ENCODE measurements at places on chromosomes 16 and 17.
A peak's percentile ranks its signal among the peaks of the same experiment; 100 is the strongest.

- DNase-seq, result no peak
Observed at GRCh38 chr17:61340431-61341209, 59.0 kb upstream of the TBX2 start.

GRCh38 chr16:58536278-58536677 lies 21.0 kb downstream of the SETD6 start:
- no peak for DNase-seq

- DNase-seq, result no peak
Observed at GRCh38 chr16:67356396-67356795, 29.8 kb downstream of the LRRC36 start.

DNA sequence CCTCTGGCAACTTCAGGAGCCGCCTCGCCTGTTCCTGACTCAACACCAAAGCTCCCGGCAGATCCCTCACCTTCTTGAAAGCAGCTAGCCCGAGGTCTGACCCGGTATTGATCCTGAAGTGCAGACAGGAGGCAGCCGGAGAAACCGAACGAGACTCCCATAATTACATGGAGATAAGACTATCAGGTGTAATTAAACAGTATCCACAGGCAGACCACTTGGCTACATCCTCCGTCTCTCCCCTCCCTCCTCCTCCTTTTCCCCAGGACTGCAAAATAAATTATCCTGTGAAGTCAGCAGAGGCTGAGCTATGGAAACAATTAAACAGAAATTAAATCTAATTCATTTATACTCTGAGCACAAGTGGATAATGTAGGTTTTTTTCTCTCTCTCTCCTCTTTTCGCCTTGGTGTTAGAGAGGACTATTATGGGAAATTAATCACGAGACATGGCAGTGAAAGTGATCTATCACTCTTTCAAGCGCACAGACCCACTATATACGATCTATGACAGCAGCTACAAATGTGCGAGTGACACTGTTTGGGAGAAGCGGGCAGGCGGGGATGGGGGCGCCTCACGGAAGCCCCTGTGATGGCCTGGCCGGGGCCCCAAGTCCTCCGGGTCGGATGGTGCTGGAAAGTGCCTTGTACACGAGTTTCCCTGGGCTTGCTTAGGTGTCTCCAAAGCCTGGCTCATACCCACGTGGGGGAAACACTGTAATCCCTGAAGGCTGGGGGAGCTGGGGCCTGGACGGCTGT lies 92.8 kb downstream of the RBFOX3 start:
- DNase-seq, result no peak

- no peak for DNase-seq
Observed at GRCh38 chr17:76784926-76785325, 47.0 kb downstream of the MFSD11 start.

DNA sequence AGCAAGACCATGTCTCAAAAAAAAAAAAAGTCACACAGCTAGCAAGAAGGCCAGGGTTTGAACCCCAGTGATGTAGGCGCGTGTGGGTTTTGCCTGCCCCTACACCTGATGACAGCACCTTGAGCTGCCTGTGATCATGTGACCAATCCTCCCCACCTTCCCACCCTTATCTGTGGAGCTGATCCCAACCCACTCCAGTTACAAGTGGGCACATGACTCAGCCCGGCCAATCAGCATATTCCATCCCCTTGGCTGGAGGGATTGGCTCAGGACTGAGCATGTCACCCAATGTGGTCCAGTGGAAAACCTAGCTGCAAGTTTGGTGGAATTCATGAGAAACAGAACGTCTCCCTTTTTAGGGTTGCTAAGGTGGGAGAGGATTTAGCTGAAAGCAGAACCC lies 6.6 kb downstream of the TMEM114 start:
- DNase-seq, result no peak

DNA sequence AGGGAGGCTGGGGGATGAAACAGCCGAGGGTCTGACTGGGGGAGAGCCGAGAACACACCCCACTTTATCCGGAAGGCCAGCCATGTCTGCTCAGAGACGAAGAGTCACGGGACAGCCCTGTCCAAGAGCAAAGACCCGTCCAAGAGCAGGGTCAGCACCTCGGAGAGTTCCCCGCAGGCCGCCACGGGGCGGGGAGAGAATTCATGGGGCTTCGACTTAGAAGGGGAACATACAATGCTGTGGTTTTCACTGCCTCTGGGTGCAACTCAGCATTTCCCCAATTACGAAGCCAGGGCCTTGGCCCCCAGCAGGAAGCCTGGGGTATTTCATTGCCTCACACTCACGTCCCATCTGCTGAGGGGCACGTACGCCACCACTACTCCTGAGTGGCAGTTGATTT lies 59.3 kb downstream of the JPH3 start:
- DNase-seq, result peak; percentile 94

GRCh38 chr16:22174642-22175041 lies 12.3 kb downstream of the SDR42E2 start:
- DNase-seq, result no peak

GRCh38 chr17:51907041-51907440 lies 251.5 kb downstream of the CA10 start:
- no peak for DNase-seq

DNA sequence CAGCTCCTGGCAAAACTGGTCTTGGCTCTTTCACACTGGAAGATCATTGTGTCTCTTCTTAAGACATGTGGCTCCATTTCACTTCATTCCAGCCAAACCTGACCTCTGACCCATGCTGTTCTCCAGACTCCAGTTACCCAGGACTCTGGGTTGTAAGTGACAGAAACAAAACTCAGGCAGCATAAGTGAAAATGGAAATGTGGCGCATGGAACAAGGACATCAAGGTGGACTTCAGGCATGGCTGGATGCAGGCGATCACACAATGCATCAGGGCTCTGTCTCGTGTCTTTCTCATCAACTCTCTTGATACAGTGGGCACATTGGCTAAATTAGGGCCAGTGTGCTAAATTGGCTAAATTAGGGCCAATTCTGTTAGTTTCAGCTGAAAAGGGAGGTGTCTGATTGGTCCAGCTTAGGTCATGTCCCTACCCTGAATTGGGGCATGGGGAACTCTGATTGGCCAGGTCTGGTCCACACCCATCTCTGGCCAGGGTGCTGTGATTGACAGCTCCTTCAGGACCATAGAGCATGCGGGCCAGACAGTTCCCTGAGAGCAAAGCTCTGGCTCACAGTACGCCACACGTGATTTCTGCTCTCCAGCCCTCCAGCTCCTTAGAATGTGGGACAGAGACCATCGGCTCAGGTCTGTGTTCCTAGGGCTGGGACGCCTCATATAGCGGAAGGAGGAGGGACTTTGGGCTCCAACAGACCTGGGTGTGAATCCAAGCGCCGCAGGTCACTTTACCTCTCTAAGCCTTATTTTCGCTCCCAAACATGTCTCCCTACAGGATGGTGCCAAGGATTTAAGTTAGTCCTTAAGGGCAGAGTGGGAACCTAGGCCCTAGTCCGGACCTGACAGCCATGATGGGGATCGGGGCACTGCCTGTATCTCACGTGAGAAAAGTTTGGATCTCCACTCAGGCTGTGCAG lies 17.5 kb downstream of the SOCS1 start:
- no peak for DNase-seq

DNA sequence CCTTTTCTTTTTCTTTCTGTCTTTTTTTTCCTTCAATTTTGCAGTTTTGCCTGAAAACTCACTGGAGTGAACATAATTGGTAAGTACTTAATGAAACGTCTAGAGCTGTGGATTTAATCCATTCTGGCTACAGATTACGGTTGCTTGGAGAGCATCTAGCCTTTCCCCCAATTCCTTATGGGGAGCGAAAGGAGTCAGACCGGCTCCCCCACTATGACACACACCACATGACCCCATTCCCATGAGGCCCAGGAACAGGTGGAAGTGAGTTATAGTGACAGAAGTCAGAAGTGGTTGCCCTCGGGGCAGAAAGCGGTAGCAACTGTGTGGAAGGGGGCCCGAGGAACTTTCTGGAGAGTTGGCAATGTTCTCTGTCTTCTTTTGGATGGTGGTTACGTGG lies 41.2 kb downstream of the EMP2 start:
- DNase-seq, result peak; percentile 35

DNA sequence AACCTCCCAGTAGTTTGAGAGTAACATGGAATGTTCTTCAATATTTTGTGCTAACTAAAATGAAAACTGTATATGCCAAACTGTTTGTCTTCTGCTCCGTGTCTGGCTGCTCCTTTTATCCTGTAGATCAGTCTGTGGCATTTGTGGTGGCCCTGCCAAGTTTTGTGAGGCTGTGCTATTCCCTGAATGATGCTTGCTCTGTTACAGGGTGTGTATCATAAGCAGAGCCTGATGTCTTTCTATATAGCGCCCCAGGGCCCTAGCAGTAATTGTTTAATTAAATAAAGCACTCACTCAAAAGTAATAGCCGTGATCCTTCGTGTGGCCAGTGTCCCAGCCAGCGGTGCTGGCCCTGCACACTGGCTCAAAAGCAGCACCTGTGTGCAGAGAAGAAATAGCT lies 27.8 kb upstream of the NAT9 start:
- DNase-seq, result no peak

DNA sequence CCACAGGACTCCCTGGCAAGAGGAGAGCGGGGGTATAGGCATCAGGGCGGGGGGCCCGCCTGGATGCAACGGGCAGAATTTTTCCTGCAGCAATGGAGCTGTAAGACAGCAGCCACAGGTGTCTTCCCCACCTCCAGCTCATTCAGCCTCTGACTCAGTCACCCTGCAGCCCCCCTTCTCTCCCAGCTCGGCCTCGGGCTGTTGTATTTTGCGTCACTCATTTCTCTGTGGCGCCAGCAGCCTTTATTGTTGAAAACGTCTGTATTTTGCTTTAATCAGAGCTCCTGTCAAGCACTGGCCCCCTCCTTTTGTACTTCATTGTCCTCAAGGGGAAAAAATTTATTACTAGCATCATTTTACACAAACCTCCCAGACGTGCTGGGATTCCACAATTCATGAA lies 117.7 kb downstream of the WSCD1 start:
- no peak for DNase-seq

- DNase-seq, result no peak
Observed at GRCh38 chr17:1212946-1213345, 33.2 kb upstream of the ABR start.

GRCh38 chr16:57277586-57277985 lies 6.9 kb downstream of the PLLP start:
- DNase-seq, result no peak

DNA sequence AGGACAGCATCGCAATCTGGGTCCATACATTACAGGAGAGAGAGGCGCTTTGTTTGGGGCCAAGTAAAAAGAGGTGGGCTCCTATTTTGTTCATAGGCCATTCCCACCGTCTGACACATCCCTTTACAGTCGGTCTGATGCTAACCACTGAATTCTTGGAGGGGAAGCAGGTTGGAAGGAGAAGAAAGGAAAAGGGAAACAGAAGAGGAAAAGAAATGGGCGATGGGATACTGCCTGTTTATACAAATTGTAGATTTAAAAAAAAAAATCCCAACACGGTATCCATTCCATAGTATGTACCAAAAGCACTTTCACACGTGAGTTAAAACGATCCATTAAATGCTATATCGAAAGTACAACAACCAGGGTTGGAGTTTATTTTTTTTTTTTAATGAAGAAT lies 4.0 kb upstream of the ZFHX3 start:
- DNase-seq, result no peak

- DNase-seq, result no peak
Observed at GRCh38 chr17:77037943-77038342, 102.8 kb upstream of the SEC14L1 start.

DNA sequence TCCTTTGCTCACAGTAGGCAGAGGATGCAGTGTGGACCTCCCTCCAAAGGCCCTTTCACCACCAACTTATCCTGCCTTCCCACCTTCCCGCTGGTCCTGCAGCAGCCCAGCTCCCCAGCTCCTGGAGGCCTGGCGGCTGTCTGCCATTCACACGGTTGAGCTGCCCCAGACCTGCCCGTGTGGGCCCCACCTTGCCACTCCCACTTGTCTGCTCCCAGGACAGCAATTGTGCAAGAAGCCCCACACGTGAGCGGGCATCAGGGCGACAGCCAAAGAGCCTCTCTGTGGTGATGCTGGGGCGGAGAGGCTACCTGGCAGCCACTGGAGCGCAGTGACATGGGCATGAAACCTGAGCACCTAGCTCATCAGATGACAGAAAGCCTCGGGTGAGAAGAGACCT lies 248.6 kb upstream of the MAF start:
- no peak for DNase-seq

GRCh38 chr16:80350061-80350460 lies 190.7 kb upstream of the DYNLRB2 start:
- DNase-seq, result no peak

DNA sequence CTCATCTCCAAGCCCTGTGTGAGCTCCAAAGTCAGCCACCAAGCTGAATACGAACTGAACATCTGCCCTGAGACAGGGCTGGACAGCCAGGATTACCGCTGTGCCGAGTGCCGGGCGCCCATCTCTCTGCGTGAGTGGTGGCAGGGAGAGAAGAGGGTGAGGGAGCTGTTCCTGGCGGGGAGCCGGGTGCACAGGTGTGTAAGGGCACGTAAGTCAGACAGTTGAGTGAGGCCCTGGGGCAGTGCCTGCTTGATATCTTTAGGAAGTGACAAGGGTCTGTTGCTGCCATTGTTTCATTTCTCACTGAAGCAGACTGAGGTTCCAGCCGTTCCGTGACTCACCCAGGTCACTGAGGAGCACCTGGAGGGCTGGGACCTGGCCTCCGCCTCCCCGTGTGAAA lies 12.4 kb downstream of the DEF8 start:
- no peak for DNase-seq

DNA sequence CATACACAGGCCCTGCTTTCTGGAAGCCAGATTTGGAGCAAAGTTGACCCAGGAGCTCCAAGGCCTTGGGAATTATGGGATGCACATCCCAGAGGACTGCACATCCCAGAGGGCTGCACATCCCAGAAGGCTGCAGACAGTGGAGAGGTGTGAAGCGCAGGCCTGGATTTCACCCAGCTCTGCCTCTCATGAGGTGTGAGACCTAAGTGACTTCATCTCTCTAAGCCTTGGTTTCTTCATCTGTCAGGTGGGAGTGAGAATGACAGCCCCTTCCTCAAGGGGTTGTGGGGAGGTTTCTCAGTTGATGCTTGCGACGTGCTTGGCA lies 102.3 kb downstream of the GSG1L start:
- no peak for DNase-seq

DNA sequence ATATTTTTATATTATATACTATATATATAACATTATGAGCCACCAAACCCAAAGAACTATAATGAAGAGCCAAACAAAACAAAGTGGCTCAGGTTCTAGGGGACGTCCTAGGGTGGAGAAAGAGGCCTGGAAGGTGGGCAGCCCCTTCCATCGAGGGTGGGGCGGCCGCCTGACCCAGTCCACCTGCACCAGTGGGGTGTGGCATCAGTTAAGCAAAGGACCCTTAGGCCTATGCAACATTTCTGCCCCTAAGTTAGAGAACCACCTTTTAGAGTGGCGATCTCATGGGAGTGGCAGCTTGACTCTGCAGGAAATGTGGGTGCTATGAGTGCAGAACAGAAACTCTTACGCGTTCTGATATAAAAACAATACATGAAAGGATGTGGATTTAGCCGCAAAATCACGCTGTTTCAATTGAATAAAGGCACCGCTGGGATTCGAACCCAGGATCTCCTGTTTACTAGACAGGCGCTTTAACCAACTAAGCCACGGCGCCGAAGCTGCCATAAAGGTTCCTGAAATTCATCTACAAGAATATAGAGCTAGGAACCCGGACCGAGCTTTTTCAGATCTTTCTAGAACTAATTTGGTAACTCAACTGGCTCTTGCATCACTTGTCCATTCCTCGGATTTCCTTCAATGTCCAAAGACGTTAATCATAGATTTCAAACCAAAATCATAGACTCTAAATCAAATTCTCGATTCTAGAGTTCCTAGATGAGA lies 15.6 kb upstream of the AURKB start:
- no peak for DNase-seq

- no peak for DNase-seq
Observed at GRCh38 chr17:37024181-37024637, 75.5 kb downstream of the AATF start.

- DNase-seq, result no peak
Observed at GRCh38 chr16:49096176-49096945, 185.3 kb downstream of the CBLN1 start.
